NCI-H1417 (cell line): ENCODE measurements at places on chromosomes 11 and 22.

DNA sequence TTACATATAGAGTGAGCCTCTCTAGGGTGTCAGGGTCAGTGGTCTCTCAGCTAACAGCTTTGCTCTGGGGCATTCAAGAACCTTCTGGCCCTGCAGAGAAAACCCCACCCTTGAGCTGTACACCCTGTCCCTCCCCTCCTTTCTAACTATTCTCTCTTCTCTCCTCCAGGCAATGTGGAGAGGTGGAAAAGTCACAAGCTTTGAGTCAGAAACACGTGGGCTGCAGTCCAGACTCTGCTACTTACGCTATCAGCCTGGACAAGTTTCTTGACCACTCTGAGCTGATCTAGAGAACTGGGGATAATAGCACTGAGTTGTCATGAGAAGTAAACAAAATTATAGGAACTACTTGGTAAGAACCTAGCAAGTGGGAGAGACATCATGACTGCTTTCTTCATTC, 10.7 kb upstream of the FAM83F start:
- DNase-seq: no peak

DNA sequence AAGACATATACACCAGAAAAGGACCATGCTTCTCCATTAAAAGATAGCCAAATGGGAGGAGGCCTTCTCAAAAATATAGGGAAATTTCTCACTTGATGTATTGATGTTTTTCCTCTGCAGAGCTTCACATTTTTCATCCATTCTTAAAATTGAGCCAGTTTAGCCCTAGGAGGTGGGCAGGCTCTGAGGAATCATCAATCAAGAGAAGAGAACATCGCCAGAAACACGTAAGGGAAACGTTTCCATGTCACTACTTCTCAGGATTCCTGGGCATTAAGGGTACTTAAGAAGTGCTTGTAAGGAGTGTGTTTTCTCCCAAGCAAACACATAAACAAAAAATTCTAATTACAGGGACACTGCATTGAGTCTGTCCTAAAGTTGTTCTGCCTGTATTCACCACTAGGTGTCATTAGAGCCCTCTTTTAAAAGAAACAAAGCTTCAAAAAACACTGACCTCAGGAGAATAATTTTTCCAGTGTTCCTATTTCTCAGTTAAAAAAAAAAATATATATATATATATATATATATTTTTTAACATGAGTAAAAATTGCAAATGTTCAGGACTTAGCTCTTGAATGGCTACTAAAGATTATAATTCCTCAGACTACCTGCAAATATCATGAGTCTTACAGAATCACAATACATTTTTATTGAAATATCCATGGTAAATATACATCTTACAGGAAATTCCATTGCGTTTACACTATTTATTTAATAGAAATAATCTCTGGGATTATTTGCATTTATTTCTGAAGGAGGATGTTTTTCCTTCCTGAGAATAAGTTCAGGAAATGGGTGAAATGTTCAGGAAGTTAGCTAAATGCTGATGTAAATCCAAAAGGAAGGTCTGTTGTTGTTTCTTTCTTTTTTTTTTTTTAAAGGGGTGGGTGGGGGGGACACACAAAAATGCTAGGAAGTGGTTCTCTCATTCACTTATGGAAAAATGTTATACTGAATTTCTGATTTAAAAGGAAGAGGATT, 16.0 kb downstream of the FZD4 start:
- DNase-seq: peak; percentile 13

DNA sequence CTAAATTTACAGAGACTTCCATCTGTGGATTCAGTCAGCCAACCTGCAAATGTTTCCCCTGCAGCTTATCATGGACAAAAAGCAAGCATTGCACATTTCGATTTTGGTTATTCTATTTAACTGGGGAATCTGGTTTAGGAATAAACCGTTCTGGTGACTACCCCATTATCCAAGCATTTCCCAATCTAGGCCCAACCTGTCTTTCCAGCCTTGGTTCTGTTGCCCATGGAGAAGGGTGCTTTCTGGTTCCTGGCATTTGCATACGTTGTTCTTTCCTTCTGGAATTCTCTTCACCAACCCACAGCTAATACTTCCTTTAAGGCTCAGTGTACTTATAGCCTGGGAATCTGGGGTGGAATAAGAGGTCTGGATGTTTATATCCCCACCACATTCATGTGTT, 1.4 kb upstream of the TMEM123 start:
- DNase-seq: no peak

DNA sequence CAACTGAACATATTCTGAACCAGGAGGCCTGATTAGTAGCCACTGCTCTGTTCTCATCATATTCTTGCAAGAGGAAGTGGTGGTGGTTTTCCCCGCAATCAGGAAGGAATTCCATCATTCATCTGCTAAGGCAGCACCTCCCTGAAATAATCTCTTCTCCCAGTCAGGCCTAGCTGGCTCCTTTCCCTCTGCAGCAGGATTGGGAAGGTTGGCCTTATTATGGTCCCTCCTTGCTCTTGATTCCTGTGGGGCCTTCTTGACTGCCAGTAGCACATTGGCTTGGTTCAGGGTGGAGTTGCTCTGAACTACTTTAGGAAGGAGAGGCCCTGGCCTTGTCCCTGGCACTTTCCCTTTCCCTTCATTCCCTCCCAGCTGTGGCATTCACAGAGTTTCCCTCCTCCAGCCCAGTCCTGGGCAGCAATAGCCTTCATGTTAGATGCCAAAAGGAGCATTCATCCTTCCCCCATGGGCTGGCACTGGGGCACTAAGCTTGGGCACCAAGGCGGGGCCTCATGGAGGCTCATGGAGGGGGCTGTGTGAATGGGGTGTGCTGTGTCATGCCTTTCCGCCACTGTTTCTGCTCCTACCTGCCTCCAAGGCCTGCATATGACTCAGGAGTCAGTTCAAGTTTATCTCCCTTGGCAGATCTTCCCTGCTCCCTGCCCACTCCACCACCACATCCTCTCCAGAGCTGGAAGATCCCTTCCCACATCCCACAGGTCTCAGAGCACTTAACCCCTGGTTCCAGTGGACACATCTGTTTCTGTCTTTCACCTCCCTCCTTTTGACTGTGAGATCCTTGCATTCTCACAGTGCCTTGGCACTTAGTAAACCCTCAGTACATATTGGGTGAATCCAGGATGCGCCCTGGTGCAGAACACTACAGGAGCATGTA, 27.6 kb upstream of the CD44 start:
- no peak for DNase-seq

GRCh38 chr11:82557274-82557673, 176.4 kb downstream of the FAM181B start:
- no peak for DNase-seq

DNA sequence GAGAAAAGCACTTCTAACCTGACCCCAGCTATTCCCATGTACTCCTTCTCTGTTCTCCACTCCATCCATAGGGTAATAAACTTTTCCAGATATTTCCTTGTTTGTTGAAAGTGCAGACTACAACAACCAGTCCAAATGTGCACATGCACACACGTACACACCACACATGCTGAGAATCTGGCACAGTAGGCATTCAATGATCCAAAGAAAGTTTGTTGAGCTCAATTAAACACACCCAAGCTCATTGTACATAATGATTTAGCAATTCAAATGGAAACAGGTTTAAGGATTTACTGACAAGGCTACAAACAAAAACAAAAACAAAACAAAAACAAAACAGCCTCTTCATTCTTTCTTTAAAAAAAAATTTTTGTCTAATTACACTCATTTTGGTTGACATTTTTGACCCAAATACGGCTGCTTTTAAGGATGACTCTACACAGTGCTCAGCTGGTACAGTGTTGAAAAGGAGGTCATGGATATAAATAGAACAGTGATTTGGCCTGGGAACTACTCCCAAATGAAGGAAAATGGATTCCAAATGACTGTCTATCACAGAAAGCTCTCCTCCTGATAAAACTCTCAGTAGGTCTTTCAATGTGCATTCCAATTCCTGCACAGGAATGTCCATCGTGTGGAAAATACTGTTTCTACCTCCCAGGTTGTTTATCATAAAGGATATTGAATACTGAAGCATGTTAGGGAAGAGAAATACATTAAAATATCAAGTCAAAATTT, 232.2 kb downstream of the GUCY1A2 start:
- DNase-seq: no peak

DNA sequence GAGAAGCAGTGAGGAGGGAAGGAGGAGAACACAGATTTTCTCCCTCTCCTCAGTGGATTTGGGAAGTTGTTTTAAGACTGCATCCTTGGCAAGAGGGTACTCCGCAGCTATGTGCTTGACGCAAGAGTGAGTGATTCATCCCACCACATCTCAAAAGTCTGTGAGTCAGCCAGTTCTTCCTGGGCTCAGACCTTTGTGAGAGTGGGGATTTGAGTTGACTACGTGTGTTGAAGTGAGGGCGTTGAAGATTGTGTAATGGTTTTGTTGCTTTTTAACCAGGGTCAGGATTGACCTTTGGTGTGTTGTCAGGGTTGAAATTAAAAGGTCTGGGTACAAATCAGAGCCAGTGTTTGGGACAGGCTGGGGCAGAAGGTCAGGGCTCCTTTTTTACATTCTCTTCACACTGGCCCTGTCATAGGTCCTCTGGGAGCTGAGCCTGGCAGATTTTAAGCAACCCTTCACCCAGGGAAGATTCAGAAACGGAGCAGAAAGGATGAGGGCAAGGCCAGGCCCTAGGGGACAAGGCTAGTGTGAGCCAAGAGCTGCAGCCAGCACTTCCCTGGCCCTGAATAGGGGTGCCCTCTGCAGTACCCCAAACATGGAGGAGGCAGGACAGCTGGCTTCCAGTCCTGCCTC, 4.2 kb upstream of the C11orf86 start:
- no peak for DNase-seq

DNA sequence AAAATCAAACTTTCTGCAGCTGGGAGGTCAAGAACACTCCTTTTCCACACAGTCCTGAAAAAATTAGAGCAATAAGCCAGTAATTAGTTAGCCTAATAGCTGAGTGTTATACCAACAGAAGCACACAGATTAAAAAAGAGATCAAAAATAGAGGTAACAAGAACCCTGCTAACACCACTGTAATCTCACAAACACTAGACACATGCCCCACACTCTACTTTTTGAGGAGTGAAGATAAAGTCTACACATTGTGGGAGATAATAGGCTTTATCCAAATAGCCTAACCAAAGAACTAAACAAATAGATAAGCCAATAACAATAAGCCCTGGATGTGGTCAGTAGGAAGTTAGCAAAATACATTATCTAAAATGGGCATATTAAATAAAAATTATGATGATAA, 372.7 kb upstream of the ANO5 start:
- no peak for DNase-seq

DNA sequence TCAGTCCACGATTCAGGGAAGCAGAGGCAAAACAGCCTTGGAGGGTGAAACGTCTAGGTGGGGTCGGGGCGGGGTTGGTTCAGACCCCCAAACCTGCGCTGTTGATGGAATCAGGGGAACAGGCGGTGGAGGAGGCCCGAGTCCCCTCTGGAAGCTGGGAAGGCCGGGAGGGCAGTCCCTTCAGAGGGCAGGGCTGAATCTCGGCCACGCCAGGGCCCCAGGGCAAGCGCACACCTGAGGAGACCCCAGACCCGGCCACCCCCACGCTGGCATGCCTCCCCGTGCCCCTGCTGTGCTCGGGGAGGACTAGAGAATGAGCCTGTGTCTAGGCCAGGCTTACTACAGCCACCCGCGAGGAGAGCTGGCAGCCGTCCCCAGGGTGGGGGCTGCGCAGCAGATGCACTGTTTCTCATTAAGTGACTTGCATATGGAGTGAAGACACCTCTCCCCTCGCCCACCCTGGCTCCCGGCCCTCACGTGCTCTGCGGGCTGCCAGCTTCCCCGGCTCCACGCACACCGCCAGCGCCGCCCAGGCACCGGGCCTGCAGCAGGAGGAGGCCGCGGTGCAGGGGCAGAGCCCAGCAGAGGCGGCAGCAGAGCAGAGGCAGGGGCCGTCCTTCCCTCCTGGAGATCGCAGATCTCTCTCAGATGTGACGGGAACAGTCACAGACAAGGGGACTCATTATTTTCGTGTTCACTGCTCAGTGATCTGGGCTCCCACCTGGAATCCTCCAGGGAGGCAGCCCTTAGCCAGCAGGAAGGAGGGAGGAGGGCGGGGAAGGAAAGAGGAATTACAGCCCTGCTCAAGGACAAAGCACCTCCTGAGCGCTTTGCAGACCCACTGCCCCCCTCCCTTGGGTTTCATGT, 47.1 kb upstream of the OPCML start:
- peak; percentile 6 for DNase-seq

DNA sequence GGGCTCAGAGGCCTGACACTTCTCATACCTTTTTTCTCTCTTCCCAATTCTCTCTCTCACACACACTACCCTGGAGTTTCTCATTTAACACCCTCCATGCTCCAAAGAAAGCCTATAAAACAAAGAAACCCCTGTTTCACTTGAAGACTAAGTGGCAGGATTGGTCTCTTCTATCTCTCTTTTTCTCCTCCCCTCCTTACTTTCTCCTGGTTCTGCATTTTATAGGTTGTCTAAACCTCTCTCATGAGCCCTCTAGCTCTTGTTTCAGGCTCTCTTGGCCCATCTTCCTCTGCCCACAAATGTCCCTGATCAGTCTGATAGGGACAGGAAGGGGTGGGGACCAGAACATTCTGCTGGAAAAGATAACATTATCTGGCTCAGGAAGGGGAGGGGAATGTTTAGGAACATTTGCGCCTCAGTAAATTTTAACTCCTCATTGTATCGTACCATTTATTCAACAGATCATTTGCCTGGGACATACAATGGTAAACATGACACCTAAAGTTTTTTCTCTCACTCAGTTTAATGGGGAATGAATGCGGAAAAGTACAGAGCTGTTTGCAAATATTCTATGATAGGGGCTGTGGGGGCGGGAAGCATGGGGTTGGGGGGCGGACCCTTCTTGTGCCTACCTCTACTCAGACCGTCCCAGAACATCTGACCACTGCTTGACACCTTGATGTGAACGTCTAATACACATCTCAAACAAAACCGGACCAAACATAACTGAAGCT, 10.8 kb downstream of the CRYBA4 start:
- DNase-seq: no peak

DNA sequence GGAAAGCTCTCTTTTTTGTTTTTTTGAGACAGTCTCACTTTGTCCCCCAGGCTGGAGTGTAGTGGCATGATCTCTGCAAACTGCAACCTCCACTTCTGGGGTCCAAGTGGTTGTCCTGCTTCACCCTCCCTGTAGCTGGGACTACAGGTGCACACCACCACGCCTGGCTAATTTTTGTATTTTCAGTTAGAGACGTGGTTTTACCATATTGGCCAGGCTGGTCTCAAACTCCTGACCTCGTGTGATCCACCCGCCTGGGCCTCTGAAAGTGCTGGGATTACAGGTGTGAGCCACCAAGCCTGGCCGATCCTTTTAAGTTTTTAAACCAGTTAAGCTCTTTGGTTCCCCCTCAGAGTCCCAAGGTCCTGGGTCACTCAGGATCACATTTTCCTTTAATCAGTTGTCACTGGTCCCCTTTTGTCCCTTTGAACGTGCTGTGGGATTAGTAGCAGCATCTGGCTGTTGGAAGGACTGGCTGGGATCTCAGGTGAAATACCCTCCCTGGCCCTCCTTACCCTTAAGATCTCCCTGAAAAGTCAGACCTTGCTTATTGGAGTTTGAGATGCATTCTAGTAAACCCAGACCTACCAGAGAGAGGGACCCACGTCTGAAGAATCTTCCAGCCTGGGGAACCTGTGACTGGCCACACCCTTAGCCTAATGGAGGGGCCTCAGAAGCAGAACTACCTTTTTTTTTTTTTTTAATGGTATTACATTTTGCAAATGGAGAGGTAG, 8.1 kb downstream of the MALAT1 start:
- peak; percentile 86 for DNase-seq
